NCI-H1092 (cell line): ENCODE measurements at places on chromosomes 13 and 19.

GRCh38 chr13:76808927-76809326, 77.3 kb downstream of the KCTD12 start:
- no peak for DNase-seq

- peak; percentile 27 for DNase-seq
These were observed 39.1 kb downstream of the EFNB2 start for GRCh38 chr13:106496072-106496997.

- DNase-seq: no peak
These were observed 1484.8 kb upstream of the MIR17HG start for GRCh38 chr13:89862691-89863036.

DNA sequence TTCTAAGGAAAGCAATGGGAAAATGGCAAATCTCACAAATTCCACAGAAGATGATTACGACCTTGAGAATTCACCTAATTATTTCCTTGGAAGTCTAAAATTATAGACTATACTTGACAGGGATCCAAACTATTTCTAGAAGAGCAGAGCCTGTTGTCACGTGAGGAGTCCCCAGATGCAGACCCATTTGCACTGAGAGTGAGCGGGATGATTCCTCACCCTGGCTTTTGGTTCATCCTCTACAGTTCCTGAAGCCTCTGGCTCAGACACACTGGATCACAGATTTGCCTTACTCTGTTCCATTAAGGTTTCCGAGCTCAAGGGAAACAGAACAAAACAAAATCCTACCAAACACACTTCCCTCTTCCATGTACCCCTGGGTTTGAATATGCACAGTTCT, 23.0 kb upstream of the CYSLTR2 start:
- no peak for DNase-seq

- DNase-seq: no peak
These were observed 1.3 kb downstream of the RPS16 start for GRCh38 chr19:39434123-39435076.

- no peak for DNase-seq
These were observed 135.6 kb downstream of the KLF12 start for GRCh38 chr13:73998631-73999030.

DNA sequence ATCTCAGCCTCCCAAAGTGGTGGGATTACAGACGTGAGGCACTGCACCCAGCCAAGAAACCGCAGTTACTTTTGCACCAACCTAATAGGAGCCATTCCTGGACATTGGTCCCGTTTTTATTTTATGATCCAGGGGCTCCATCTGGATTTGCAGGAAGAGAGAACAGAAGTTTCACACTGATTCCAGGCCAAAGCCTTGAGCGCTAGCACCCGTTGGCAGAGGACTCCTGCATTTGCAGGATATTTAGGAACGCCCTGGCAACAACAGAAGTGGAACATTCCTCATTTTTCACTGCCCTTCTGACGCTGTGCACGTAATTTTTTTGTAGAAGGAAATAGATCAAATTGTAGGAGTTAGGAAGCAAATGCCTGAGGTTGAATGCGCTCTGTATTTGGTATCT, 11.7 kb upstream of the SULT2A1 start:
- no peak for DNase-seq

GRCh38 chr13:113302986-113303385, 5.9 kb downstream of the LAMP1 start:
- no peak for DNase-seq

GRCh38 chr13:111895896-111896821, 170.8 kb upstream of the SOX1 start:
- no peak for DNase-seq

GRCh38 chr19:33254245-33254824, 28.7 kb upstream of the SLC7A10 start:
- DNase-seq: no peak

GRCh38 chr19:750640-751423, at the start of gene MISP:
Gene MISP (plus strand): TSS chr19:751112. CDS start chr19:756947, 5,835 bp downstream.
- DNase-seq: no peak
